ENCODE measurements at places on chromosomes 6 and 20. TPM values are rescaled to one million over a fixed set of nuclear protein-coding genes. Genes with fewer than 3 reads are reported as not detected.

Gene OPRM1
- total RNA-seq = not detected

Gene ZNF391
- total RNA-seq = 1.9 TPM

Gene MAN1A1
- total RNA-seq = 87.1 TPM

Gene ACTL10
- total RNA-seq = 4.8 TPM

Gene VSX1
- total RNA-seq = not detected

Gene PPIL6
- 2.6 TPM for total RNA-seq

Gene SRSF12
- total RNA-seq = 2.2 TPM

DNA sequence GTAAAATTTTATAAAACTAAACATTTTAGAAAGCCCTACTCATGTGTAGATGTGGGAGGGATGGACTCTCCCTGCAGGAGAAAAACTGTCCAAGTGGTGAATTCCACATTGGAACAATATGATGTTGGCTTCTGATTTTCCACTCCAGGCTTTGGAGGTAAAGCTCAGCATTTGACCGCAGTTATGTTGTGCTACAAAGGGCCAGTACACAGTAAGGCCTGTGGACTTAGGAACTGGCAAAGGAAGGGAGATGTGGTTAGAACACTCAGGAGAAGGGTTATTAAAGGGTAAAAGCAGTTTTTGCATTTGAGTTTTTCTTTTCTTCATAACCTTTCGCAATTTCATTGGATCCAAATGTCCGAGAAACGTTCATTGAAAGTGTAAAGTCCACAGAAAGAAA lies 150.3 kb upstream of the SASH1 start:
- DNase-seq = no peak

DNA sequence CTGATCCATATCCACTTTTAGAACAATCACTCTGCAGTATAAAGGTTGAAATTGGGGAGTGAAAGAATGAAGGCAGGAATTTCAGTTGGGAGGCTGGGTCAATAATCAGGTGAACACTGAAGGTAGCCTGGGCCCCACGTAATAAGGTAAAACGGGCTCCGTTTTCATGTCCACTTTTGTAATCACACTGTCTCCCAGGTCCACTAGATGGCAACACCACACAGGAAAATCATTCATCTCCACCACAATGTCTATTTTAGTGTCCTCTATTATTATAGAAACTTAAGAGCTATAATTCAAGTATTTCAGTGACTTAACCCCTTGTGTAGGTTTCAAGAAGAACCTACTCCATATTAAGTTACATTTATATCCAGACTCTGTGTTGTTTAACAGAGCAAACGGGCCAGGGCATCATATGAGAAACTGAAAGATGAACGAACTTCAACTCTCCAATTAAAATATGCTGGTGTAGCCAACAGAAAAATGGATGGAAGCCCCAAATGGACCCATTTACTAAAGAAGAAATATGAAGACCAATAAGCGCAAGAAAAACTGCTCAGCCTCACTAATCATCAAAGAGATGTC lies 45.9 kb upstream of the MC3R start:
- no peak for DNase-seq

GRCh38 chr6:113644861-113645575 lies 212.1 kb upstream of the MARCKS start:
- DNase-seq = no peak

GRCh38 chr6:39143238-39143930 lies 28.4 kb upstream of the SAYSD1 start:
- DNase-seq = no peak

- DNase-seq = no peak
Observed at GRCh38 chr20:56995149-56995548, 271.3 kb downstream of the BMP7 start.

GRCh38 chr6:128465368-128466343 lies 54.7 kb downstream of the PTPRK start:
- DNase-seq = no peak

DNA sequence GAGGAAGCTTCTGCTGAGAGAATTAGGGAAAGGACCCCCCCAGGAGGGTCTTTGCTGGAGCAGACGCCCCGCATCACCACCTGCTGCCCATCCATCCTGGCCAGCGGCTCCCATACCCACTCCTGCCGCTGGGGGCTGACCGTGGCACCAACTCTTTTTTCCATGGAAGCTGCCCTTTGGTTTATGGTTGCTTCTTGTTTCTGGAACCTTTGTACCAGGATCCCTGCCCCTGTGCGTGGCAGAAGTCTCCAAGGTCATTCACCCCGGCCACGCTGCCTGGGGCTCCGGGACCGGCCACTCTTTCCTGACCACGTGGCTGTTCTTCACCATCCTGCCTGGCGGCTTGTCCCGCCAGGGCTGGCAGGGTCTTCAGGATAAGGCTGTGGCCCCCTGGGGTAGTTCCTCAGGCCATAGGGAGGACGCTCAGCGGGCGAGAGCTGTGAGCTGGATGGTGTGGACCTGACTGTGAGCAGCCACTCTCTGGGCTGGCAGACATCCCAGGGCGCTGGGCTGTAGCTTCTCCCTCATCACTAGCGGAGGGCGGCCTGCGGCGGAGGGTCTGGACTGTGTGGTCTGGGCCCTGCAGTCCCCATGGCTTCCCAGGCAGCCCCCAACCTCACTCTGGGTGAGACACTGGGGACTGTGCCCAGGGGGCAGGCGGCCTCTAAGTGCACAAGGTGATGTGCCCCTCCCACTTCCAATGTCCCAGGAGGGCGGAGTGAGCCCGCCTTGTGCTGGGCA lies 22.8 kb upstream of the RBBP8NL start:
- no peak for DNase-seq

All from mucosa of gallbladder (tissue), 1 donor.